ENCODE measurements at places on chromosomes 4 and X.

DNA sequence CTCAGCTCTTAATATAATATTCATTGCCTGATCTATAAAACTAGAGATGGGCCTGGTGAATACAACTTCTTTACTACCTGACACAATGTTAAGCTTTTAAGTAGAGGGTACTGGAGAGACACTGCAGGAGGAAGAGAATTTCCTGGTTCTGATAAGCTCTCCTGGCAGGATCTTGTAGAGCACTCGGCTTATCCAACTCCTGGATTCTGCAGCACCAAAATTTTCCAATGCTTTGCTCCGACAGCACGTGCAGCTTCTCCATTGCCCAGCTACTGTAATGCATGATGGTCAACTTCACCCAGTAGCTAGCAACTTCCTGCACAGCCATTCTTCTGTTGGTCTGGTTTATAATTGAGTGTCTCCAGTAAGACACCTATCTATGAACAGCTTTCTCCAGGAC is 686.2 kb upstream of the BOD1L1 start:
- no peak for DNase-seq

- DNase-seq = no peak
Measured at GRCh38 chrX:3141031-3141430, 99.8 kb downstream of the ARSF start.

DNA sequence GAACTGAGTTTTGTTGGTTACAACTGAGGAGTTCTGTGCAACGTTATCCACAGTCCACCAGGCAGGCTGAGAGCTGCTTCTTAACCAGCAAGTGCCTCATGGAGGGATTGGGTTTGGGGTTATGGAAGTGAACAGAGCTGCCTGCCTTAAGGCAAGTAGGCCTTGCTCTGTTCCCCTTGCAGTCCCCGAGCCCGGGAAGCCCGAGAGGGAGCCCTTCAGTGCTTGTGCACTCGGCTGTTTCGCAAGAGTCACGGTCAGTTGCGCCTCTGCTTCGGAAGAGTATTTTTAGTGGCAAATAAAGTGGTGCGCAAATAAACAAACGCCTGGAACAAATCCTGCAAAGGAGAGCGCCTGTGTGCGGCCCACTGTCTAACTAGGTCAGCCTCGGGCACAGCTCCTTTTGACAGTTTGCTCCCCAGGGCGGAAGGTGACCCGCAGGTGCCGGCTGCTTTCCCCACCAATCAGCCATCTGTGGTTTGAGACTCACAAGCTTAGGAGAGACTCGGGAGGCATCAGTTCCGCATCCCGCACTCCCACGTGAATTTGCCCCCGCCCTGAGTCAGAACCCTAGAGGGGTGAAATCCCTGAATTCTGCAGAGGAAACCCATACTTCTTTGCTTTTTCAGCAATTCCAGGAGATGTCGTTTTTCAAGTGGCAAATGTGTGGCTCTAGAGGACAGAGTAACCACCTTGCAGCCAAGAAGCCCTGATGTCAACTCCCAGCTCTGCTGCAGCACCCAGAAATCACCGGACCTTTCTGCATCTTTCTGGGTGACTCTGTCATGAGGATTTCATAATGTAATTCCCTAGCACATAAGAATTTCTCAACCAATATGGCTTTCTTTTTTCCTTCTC is 56.8 kb downstream of the LGI2 start:
- DNase-seq = no peak

DNA sequence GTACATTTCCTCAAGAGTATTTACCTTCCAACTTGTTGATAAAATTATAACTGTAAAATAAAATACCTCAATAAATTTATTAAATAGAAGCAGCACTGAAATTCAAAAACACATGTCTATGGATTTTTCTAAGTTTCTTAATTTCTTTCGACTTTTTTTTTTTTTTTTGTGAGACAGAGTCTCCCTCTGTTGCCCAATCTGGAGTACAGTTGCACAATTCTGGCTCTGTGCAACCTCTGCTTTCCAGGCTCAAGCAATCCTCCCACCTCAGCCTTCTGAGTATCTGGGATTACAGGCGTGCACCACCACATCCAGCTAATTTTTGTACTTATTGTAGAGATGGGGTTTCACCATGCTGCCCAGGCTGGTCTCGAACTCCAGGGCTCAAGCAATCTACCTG is 79.8 kb downstream of the IQCM start:
- DNase-seq = no peak

DNA sequence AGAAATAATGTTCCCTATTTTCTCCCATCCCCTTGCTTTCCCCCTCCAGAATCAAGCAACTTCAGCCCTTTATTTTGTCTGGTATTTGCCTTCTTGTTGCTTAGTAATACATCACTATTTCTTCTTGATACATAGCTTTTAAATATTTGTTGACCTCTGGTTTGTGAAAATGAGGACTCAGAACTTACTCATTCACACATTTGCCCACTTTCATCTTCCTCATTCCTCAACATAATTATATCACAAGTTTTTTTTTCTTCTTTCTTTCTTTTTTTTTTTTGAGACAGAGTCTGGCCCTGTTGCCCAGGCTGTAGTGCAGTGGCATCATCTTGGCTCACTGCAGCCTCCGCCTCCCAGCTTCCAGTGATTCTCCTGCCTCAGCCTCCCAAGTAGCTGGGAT is 28.9 kb upstream of the NDUFC1 start:
- no peak for DNase-seq

DNA sequence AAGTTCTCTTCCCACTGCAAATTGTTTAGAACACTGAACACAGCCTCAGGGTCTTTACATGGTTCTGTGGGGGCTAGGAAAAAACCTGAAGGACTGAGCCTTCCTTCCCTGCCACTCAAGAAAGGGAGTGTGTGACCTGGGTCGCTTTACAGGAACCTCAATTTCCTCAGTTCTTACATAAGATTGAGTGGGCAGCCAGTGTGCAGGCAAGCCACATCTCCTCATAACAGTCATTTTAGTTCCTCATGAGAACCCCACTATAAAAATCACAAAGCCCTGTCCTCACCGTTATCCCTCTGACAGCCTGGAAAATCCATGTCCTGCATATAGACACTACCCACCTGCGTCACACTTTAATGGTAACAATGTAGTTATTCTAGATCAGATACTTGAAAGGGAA is 2.1 kb upstream of the ETDC start:
- DNase-seq = no peak

DNA sequence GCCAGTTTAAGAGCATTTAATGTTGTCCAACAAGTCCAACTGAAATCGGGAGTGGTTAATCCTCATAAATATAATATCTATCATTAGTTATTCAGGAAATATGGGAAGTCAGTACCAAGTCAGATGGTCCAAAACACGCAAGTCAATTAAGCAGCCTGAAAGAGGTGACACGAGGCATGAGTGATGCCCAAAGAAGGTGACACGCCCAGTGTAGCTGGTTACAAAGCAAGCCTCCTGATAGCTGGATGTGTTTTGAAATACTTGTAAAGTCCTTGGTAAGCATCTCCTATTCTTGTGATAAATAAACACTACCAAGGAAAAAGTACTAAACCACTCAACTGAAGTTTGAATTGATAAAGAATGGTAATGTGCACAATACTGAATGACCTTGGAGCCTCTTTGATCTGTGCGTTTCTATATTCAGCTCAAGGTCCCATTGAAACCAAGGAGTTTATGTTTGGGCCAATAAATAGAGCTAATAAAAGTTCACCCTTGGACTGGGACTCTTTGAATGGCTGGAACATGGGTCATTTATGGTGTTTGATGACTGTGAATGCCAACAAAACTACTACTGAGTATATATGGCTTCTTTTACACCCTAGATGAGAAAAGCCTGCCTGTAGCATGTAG is 93.2 kb upstream of the KLF3 start:
- no peak for DNase-seq

GRCh38 chr4:156102411-156102810 is 148.7 kb upstream of the CTSO start:
- no peak for DNase-seq

All from stimulated activated CD8-positive, alpha-beta memory T cell treated with anti-CD3 and anti-CD28 coated beads, Interleukin-4, amount 100 ng/mL, for 1 hour (primary cell).